ENCODE measurements at places on chromosomes 1 and 21.

GRCh38 chr1:110021285-110021684 is 13.1 kb upstream of the STRIP1 start:
- DNase-seq: no peak

DNA sequence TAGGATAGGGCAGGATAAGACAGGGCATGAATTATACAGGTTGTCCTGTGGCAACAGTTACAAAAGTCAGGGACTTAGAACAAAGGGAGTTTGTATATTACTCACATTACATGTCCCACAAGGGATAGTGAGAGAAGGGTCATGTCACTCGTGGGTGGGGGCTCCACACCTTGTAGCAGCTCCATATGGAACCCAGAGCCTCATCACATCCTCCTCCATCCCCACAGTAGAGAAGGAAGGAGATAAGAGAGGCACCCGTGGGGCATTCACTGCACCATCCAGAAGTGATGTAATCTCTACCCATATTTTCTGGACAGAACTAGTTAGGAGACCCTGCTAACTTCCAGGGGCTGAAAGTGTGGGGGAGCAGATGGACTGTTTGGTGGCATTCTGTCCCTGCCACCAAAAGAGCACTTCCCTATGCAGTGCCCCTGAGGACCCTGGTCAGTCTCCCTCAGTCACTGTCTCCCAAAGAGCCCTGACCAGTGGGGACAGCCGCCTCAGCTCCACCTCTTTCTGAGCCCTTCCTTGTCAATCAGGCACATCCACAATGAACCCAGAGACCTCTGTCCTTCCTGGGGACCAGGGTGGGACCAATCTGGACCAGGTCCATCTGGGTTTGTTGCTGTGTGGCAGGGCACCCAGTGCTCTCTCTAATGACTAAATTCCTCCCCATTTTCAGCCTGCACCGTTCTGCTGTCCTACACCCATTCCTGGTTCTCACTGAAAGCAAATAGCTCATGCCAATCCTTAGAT is 154.8 kb upstream of the ETV3 start:
- no peak for DNase-seq

GRCh38 chr1:151524736-151525135 is 13.5 kb downstream of the CGN start:
- DNase-seq: no peak

- no peak for DNase-seq
These were observed 3.0 kb downstream of the APP start for GRCh38 chr21:26167593-26167992.

DNA sequence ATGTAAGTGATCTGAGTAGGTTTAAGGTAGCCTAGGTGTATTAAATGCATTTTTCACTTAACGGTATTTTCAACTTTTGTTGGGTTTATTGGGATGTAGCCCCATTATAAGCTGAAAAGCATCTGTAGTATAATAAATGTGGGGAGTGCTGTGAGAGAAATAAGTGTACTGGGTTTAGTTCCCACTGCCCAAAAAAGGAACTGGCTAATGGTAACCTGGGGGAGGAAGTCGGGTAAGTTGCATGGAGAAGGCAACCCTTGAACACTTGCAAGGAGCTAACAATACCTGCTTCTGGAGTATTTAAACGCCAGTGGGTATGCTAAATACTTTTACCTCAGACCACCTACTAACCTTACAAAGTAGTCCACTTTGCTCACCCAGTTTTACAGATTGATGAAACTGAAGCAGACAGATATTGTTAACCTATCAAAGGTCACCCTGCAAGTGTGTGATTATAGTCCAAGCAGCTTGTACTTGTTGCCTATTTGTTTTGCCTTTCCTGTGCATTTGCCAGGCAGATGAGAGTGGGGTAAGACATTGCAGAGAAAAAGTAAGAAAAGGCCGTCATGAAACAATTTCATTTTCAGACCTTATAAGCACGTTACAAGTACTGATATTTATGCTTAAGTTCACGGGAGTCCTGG is 7.6 kb upstream of the SHISA4 start:
- DNase-seq: no peak

DNA sequence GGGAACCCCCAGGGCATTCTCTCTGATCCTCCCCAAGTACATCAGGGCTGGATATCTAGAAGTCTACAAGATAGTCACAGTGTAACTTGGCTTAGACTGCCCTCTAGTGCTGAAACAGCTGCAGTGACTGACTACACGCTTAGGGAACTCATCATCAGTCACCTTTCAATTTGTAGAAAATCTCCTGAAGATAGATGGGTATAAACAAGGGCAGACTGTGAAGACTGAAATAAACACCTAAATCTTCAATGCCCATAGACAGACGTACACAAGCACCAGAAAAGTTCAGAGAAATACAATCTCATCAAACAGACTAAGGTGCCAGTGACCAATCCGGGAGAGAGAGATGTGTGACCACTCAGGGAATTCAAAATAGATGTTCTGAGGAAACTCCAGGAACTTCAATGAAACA is 46.6 kb downstream of the PACC1 start:
- DNase-seq: peak; percentile 56

GRCh38 chr1:22371408-22371807 is 80.2 kb upstream of the ZBTB40 start:
- DNase-seq: no peak

DNA sequence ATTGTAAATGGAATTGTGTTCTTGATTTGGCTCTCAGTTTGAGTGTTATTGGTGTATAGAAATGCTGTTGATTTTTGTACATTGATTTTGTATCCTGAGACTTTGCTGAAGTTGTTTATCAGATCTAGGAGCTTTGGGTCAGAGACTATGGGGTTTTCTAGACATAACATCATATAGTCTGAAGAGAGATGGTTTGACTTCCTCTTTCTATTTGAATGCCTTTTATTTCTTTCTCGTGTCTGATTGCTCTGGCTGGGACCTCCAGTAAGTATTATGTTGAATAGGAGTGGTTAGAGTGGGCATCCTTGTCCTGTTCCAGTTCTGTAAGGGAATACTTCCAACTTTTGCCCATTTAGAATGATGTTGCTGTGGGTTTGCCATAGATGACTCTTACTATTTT is 39.1 kb upstream of the ANGPTL1 start:
- DNase-seq: no peak

GRCh38 chr1:43872280-43872679 is 61.3 kb upstream of the ARTN start:
- DNase-seq: no peak

DNA sequence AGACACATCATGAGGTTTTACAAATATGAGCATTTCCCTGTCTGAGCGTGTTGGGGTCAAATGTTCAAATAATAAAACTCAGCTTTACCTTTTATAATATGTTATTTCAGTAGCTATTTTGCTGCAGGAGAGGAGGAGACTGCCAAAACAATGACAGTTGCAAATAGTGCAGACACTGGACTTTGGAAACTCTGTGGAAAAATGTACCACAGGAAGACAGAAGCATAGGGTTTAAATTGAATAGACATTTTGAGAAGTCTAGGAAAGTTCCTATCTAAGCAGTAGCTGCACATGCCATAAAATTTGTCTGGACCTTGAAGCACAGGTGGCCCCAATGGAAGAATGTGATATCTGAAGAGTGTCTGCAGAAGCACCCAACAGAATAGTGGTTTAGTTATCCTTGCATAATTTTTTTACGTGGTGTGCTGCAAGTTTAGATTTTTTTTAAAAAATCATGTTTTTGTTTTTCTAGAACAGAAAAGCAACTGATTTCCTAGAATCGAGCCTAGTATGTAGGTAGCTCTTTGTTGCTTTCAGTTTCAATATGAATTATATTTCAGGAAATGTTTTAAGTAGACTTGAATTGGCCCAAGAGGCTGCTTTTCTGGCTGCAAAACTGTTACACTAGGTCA is 14.0 kb upstream of the GBP5 start:
- DNase-seq: no peak

- DNase-seq: no peak
These were observed 96.8 kb upstream of the DPT start for GRCh38 chr1:168825820-168826219.

DNA sequence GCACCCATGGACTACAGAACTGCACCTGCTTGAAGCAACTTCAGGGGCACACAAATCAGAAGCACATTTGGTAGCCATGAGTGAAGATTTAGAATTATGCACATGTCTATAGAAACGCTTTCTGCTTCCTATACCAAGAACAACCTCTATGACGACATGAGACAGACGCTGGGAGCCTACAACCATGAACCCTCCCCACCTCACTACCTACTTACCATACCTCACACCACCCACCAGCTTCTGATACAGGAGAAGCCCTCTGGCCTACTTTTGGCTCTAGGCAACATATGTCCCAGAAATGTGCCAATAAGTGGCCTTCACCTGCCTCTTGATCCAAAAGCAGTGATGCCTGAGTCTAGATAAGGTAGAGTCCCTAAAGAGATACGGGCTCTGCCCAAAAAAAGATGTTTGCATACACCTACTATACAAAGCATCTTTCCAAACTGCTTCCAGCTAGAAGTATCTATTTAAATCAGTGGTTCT is 58.5 kb downstream of the SLC45A1 start:
- no peak for DNase-seq

- DNase-seq: no peak
These were observed 183.6 kb upstream of the L1TD1 start for GRCh38 chr1:62011006-62011405.

DNA sequence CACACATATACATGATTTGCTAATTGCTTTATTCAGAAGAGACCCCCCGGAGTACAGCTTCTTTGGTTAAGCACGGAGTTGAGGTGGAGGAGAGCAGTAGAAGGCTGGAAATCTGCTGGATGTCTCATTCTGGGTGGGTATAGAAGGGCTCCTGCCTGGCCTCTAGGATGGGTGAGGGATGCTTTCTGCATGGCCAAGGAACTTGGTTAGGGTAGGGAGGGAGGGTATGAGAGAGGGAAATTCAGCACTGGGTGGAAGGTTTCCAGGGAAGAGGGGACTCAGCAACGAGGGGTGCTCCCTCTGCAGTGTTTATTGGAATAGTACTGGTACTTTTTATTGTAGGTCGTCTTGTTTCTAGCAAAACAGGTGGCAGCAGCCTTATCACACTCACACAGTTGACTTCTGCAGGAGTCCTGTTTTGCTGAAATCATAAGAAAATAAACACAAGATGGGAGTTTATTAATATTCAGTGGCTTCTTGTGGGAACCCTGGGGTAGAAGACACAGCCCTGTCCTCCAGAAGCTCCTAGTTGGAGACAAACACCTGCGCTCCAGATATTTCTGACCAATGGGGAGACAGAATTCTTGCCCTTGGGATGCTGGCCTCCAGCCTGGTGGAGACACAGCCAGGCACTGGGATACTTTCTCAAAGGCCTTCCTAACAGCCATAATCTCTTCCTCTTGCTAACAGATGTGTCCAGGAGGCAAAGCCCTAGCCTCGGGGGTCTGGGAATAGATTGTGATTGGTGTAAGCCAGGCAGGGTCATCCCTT is 3.8 kb downstream of the PLA2G2A start:
- no peak for DNase-seq

- no peak for DNase-seq
These were observed 23.4 kb downstream of the OLFML3 start for GRCh38 chr1:114002492-114003239.
